ENCODE measurements at places on chromosomes 6 and 20.

- DNase-seq = no peak
Observed at GRCh38 chr6:57302477-57302876, 15.0 kb upstream of the PRIM2 start.

GRCh38 chr20:32010101-32010500 is at the start of gene CCM2L:
CCM2L (plus strand) TSS chr20:32010438; CDS start chr20:32010455, 17 bp downstream.
- DNase-seq = no peak

DNA sequence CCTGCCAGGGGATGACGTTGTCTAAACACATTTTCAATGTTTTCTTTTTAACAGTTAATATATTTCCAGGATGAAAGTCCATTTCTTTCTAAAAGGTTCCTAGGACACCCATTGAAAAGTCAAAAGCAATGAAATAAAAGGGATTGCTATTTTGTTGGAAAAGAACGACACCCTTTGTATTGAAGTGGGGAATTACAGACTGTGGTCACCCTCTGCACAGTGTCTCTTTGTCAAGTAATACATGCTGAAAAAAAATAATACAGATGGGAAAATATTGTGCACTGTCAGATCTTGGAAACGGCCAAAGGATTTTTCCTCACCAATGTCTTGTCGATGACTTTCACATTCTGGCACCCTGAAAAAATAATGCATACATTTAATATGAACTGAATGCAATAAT is 56.9 kb downstream of the HAO1 start:
- no peak for DNase-seq

DNA sequence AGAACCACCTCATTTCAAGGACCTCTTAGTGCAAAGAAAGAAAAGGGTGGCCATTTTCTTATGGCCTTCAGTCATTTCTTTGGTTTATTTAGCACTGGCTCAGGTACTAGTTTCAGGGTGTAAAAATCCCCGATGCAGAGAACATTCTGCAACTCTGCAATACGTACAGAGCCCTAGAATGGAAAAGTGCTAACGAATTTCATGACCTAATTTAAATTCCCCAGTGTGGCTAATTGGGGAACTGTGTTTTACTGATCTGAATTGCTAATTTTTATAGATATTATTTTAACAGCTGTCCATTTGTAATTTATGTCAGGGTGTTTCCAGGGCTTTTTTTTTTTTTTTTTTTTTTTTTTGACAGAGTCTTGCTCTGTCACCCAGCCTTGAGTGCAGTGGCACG is 160.7 kb downstream of the UST start:
- no peak for DNase-seq

- DNase-seq = no peak
Observed at GRCh38 chr6:133817460-133818047, 71.4 kb upstream of the TCF21 start.

GRCh38 chr6:1761477-1761877 is 151.8 kb downstream of the FOXC1 start:
- DNase-seq = no peak

GRCh38 chr6:149060300-149060984 is 257.1 kb upstream of the TAB2 start:
- no peak for DNase-seq

DNA sequence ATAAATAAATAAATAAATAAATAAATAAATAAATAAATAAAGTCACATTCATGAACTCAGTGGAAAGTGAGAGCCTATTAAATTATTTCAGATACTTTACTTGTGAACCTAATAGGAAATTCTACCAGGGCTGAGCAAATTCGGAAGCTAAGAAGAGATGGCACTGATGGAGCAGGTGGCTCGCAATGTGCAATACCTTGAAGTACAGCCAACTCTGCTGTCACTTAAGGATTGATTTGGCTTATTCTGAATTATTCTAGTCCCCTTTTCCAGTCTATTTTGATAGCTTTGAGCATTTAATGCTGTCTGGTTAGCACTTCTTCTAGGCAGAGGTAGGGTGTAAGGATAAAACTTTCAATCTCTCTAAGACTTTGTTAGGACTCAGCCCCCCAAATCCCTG is 395.8 kb upstream of the PLCB4 start:
- no peak for DNase-seq

DNA sequence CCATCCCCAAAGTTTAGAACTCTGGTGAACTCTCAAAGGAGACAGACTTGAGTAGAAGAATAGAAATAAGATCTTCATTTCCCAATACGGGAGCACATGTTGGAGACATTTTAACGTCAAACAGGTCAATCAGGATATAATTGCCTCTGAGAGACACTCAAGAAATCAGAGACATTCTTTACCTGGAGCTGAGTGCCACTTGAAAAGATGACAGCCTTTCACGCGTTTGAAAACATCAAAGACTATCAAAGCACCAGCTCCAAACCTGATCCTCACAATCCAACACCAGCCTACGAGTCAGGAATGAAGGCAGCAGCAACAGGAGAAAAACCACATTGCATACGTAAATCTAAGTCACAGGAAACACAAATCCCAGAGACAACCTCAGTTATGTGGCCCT is 571.5 kb upstream of the CDH4 start:
- DNase-seq = no peak

GRCh38 chr6:151205721-151206600 is 33.8 kb upstream of the AKAP12 start:
- DNase-seq = no peak

- DNase-seq = no peak
Observed at GRCh38 chr6:23410439-23410838, 715.6 kb upstream of the NRSN1 start.

- DNase-seq = no peak
Observed at GRCh38 chr6:45789238-45789637, 226.4 kb downstream of the CLIC5 start.

- DNase-seq = no peak
Observed at GRCh38 chr6:44733126-44733525, 345.6 kb downstream of the CDC5L start.

DNA sequence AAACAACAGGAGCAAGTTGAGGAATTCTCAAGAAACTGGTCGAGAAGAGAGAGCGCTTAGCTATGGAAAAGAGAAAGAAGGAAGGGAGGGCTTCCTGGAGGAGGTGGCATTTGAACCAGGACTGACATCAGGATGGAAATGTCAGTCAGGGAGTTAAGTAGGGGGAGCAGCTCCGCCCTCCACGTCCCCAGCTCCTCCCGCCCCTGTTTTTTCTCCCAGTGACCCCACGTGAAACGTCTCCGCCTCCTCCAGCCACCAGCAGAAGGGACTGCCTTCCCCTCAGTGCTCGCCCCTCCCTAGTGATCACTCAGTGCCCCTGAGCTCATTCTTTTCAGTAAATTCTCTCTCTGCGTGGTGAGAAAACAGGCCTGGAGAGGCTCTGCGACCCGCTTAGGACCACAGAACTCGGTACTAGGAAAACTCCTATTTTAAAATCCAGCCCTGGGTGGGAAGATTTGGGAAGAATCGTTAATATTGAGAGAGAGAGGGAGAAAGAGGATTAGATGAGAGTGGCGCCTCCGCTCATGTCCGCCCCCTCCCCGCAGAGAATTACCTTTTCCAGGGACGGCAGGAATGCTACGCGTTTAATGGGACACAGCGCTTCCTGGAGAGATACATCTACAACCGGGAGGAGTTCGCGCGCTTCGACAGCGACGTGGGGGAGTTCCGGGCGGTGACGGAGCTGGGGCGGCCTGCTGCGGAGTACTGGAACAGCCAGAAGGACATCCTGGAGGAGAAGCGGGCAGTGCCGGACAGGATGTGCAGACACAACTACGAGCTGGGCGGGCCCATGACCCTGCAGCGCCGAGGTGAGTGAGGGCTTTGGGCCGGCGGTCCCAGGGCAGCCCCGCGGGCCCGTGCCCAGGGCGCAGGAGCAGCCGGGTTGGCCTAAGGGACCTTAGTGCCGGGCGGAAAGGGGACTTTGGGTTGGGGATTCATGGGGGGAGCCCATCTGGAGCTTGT is 4.6 kb downstream of the HLA-DPB1 start:
- no peak for DNase-seq

DNA sequence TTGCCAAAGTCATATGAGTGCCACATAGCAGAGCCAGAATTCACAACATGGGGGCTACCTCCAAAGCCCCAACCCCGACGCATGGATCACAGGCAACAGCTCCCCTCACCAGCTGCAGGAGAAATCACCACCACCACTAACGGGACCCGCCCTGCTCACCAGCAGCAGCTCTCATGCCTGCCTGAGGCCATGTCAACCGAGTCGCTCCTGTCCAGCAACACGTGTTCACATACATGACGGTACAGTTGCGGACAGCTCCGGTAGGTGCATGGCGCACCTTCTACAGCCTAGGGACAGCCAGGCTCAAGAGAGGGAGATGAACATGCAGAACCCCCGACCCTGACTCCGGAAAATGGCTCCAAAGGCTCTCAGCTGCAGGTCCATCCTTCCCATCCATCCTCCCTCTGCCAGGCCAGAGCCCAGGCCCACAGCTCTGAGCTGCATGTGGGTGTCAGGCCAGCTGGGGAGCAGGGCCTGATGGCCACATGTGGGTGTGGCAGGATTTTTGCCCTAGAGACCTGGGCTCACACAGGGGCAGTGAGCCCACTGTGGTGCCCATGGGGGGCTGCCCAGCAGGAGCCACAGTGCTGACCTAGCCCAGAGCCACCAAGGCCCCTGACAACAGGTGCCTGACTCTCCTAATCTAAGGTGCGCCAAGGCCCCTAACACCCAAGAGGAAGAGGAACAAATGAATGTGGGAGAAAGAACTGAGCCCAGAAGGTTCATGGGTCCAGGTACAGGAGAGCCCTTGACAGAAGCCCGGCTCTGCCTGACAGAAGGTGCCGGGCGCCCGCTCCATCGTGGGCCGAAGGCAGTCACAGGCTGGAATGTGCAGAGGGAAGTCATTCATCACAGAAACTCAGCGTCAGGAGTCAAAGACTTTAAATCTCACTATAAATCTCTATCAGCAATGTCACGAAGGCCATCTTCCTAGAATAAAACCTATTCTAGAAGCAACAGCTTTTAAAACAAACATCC is 10.5 kb downstream of the RPS6KA2 start:
- DNase-seq = no peak

DNA sequence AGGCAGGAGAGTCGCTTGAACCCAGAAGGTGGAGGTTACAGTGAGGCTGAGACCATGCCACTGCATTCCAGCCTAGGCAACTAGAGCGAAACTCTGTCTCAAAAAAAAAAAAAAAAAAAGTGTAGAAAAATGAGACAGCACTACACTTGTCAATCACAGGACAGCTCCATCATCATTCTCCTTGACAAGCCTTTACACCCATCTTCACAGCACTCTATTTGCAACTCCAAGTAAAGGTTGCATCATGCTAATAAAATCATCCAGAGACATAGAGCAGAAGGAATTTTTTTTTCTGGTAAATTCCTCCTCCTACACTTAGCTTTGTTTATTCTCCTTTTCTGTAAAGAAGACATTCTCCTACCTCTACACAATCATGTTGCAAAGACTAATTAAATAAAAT is 791.0 kb upstream of the HS3ST5 start:
- no peak for DNase-seq

DNA sequence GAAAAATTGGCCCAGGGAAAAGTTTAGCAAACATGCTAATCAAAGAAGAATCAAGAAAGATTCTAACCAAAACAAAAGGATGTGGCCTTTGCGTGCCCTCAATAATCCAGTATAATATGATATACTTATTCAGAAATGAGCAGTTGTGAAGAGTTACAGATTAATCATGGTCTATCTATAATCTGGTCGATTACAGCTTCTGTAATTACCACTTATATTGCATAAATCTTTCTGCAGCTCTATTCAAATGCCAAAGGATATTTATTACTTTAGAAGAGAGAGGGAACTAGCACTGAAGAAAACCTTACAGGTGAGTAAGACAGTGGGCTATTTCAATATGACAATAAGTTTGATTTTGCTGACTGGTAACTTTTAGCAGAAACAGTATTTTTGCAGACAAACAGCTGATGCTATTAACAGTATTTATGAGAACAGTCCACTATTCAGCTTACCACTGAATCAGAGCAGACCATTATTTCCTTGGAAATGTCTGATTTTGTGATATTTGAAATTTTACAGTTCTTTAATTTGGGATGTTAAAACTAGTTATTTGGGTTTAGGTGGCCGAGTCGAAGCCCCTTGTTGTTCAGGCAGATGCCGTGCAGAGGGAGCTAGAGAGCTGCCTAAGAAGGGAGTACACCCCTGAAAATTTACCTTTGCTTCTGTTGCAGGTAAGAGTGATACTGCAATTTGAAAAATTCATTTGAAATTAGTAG is 92.2 kb downstream of the CEP57L1 start:
- DNase-seq = peak; percentile 4

GRCh38 chr6:33950472-33950881 is 146.7 kb upstream of the MLN start:
- DNase-seq = no peak

GRCh38 chr6:137798846-137799245 is 68.2 kb upstream of the TNFAIP3 start:
- no peak for DNase-seq

- DNase-seq = no peak
Observed at GRCh38 chr6:170210651-170211403, 80.1 kb downstream of the DLL1 start.

GRCh38 chr6:145008715-145009114 is 723.6 kb downstream of the UTRN start:
- no peak for DNase-seq

- no peak for DNase-seq
Observed at GRCh38 chr20:49397525-49397924, 84.9 kb downstream of the KCNB1 start.

DNA sequence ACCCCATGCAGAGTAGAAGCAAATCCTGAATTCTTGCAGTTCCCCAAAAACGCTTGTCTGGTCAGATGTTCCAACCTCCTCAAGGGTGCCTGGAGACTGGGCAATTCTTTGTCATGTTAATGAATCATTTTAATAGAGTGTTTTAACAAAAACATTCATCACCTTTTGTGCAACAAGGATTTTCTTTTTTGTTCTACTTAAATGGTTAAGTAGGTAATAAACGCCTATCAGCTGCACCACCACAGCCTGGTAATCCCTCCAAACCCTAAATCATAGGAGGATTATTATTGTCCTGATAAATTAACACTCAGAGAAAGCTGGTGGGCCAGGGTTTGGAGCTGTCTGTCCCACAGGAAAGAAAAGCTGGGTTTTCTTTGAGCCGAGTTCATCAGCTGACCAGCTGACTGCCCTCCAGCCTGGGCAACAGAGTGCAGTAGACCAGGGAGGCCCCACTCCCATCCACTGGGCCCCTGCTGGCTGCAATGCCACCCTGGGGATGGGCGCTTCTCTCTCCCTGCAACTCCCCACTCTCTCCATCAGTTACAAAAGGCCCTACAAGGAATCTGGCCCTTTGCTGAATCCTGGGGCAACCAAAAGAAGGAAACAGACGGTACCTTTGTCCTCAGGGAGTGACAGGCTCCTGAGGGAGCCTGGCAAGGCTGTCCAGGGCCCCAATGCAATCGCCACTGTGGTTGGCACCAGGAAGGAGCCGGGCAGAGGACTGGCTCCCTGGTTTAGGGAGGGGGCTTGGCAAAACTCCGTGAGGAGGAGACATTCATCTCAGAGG is 23.1 kb upstream of the BMP7 start:
- DNase-seq = no peak

GRCh38 chr6:33057222-33058150 is 16.0 kb downstream of the HLA-DPA1 start:
- DNase-seq = no peak

- no peak for DNase-seq
Observed at GRCh38 chr6:101747716-101748115, 354.2 kb downstream of the GRIK2 start.

- DNase-seq = no peak
Observed at GRCh38 chr6:34518669-34519365, 37.3 kb downstream of the SPDEF start.
